ENCODE measurements at places on chromosomes 5 and 9.

DNA sequence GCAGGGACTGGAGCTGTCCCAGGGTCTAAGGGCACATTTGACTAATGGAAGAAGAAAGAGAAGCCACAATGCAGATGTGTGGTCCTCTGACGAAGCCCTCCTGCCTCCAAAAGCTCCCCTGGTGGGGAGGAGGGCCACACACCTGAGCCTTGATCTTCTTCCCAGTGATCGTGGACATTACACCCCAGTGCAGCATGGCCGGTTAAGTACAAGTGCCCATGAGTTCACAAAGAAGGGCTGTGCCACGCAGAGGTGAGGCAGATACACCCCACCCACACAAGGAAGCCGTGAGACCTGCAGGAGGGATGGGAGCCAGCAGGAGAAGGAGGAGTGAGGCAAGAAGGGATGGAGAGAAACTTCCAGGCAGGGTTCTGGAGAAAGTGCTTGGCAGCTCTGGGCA lies 199.0 kb upstream of the MVB12B start:
- no peak for DNase-seq

GRCh38 chr9:130522233-130522808 lies 57.1 kb upstream of the FUBP3 start:
- DNase-seq = no peak

- no peak for DNase-seq
Observed at GRCh38 chr9:18422296-18423036, 51.5 kb upstream of the ADAMTSL1 start.

DNA sequence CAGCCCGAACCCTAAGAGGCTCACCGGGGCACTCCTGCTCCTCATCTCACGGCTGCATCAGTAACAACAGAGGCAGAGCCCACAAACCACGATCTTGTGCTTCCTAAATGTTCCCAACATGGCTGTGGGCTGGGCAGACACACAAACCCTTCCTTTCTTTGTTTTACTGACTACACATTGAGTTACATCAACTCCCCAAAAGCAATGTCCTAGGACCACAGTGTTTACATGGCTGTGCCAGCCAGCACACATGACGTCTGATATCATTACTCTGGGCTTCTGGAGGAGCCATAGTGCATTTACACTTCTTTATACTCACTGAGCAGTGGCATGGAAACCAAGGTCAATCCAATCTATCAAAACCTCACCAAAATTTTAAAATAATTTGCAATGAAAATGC lies 101.4 kb downstream of the LHFPL2 start:
- no peak for DNase-seq

DNA sequence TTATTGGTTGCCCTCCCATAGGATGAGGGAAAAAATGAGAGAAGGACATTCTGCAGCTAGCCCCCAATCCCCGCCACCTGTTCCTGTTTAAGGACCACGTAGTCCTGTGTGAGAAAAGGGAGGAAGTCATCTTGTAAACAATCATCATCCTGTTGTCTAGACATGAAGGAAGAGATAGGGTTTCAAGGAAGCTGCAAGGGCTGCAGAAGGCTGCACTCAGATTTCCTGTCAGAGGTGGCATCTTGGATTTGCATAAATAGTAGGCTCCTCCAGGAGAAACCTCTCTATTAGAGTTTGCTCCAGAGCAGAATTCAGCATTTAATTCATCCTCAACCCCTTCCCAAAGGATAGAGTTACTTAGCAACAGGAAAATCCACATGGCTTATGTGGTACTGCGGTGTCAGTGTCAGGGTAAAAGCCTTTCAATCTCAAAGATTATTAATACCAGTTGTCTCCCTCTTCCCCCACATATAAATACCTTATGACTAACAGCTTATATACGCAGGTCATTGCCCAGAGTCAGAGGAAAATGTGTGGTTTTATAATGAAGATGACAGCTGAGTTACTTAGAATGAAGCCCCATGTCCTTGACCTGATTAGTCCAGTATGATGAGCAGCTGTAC lies 4.6 kb upstream of the DNAJC18 start:
- peak; percentile 96 for DNase-seq

- no peak for DNase-seq
Observed at GRCh38 chr5:140982083-140982716, 15.9 kb downstream of the PCDHAC2 start.

DNA sequence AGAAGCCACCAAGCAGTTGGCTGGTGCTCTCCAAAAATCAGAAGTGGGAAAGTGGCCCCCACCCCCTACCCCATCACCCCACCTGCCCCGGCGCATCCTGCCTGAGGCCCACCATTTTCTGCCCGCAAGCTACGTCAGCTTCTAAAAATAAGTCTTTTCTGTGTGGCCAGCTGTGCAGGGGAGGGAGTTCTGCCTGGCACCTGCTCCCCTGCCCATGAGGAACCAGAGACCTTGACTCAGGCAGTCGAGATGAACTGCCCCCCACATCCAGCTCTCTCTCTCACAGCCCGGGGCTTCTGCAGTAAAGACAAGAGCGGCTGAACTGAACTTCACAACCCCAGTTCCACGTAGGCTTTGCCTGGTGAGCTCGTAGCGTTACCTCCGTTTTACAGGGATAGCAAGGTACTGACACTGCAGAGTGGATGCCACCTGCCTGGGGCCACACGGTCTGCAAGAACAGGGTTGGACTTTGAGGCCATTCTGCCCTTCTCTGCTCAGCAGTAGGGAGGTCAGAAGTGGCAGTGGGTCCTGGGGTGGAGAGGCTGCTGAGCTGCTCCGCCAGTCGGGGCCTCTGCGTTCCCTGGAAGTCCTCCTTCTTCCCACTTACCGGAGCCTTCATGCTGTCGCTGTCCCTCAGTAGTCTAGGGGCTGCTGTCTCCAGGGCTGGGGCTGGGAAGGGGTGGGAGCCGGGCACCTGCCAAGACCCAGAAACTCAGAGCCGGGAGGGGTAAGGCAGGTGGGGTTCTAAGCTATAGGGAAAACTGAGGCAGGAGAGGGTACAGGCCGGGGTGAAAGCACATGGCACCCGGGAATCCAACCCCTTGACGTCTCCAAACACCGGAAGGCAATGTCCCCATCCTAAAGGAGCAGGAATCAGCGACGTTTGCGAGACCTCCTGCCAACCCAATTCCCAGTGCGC lies 781 bp downstream of the ST6GALNAC4 start:
- DNase-seq = no peak

GRCh38 chr9:104861397-104861796 lies 66.6 kb downstream of the ABCA1 start:
- no peak for DNase-seq

GRCh38 chr5:94433397-94434163 lies 184.8 kb downstream of the KIAA0825 start:
- DNase-seq = peak; percentile 76

GRCh38 chr9:77435688-77436087 lies 212.4 kb downstream of the GNA14 start:
- peak; percentile 66 for DNase-seq

DNA sequence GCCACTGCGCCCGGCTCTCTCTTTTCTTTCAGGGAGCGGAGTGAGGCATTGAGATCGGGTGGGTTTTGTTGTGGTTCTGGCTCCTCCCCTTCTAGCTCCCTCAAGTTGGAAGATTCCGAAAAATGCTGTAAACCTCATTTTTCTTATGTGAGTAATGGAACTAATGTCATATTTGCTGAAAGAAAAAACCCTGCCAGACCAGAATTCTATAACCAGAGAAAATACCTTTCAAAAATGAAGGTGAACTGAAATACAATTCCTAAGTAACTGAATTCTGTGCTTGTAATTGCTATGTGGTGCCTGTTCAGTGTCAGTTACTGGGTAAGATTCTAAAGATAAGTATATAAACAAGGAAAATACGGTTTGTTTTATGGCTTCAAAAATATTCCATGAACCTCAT lies 30.9 kb upstream of the CDK20 start:
- DNase-seq = peak; percentile 76

DNA sequence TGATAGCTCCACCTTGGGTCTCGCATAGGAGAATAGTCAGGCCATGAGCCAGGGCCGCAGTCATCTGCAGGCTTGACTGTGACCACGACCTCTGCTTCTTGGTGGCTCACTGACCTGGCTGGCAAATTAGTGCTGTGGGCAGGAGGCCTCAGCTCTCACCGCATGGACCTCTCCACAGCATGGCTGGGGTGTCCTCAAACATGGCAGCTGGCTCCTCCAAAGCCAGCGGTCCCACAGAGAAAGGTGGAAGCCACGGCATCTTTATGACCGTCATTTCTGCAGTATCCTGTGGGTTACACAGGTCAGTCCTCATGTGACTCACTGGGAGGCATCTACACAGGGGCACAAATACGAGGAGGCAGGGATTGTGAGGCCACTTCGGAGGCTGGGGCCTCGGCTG lies 43.2 kb upstream of the SAP30L start:
- DNase-seq = no peak

DNA sequence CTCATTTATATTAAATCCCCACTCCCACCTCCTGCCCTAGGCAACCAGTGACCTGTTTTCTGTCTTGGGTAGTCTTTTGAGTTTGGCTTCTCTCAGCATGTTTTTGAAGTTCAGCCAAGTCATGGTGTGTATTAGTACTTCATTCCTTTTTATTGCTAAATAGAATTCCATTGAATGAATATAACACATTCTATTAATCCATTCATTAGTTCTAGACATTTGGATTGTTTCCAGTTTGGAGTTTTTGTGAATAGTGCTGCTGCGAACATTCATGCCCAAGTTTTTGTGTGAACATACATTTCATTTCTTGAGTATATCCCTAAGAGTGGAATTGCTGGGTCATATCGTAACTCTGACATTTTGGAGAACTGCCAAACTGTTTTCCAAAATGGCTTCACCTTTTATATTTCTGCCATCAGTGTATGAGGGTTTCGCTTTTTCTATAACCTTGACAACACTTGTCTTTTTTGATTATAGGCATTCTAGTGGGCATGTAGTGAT lies 2.7 kb downstream of the ZNF346 start:
- peak; percentile 38 for DNase-seq

GRCh38 chr5:72036951-72037350 lies 70.3 kb upstream of the MAP1B start:
- DNase-seq = peak; percentile 10

- no peak for DNase-seq
Observed at GRCh38 chr9:135166565-135166964, 79.1 kb downstream of the OLFM1 start.

DNA sequence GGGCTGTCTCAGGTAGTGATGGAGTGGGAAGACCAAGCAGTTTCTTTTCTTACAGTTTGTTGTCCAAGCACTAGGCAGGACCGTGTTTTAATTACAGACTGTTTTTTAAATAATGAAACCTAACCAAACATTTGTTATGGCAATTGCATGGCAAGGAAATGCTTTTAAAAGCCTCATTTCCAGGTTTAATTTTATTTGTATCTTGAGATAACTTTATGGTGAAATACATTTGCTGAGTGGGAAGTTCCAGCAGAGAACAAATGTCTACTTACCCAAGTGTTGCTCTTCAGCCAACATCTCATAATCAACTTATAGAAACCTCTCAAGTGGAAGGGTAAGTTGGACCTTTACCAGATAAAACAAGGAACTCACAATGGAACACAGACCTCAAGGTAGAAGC lies 11.8 kb upstream of the LHFPL2 start:
- no peak for DNase-seq

GRCh38 chr5:132766020-132766805 lies 10.8 kb downstream of the SEPTIN8 start:
- no peak for DNase-seq

DNA sequence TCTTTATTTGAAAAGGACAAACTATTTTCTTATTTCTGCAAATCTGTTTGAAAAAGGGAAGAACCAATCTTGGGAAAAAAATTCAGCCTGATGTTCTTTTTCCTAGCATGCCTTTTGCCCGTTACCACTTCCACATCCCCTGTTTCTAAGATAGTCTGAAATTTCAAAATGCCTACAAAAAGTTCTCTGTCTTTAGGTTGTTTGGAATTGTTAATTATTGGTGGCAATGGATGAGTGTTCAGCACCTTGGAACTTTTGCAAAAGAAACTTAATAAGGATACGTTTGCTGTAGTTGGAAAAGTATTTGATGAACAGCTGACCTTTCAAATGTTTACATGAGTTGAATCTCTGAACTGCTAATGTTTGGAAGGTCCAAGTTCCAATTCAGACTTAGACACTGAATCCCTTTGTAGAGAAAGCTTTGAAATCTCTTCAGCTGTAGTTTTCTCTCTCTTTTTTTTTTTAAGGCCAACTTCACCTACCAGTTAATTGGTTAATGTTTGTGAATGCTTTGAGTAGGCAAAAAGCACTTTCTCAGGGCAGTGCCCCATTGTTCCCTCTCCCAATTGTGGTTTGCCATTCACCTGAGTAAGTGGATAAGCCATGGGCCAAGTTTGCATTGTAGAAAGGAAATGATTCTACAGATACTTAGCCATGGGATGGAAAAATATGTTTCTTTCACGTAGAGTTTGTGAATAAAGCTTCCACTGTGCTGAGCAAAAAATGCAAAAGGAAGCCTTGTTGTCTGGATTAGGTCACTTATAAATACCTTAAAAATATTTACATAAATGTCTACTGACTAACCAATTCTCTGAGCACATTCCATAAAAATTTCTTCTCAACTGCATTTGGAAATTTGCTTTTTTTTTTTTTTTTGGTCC lies 156.4 kb upstream of the ELL2 start:
- DNase-seq = peak; percentile 46

GRCh38 chr5:91182763-91183162 lies 200.4 kb downstream of the ARRDC3 start:
- DNase-seq = no peak

- no peak for DNase-seq
Observed at GRCh38 chr9:95648225-95648624, 131.5 kb upstream of the PTCH1 start.

GRCh38 chr9:92986176-92987119 lies 39.1 kb downstream of the FGD3 start:
- DNase-seq = no peak

- no peak for DNase-seq
Observed at GRCh38 chr5:163079618-163080017, 357.8 kb upstream of the CCNG1 start.

DNA sequence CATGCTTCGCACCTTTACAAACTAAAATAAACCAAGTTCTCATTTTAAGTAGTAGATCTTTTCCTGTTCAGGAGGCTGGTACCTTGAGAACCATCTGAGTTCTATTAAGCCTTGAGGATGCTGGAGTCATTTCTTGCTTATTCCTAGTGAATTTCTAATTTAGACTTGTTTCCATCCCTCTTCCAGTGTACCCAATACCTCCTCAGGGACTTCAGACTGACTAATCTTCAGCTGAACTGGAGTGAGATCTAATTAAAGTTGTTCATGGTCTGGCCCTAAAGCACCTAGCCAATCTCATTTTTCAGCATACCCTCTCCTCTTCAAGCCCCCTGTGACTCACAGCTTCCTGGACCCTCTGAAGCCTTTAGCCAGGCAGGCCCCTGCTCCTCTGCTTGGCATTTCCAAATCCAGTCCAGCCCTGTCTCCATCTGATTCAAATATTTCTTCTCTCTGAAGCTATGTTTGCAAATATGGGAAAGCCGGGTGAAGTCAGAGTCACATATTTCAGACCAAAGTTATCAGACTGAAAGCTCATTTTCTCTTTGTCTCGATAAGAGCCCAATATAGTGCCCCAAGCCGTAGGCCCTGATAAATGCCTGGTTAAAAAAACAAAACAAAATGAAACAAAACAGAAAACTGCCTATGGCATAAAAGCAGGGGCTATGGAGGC lies 19.4 kb upstream of the TNFSF15 start:
- DNase-seq = no peak

All from fibroblast of skin of abdomen (primary cell).